Sciatic nerve (tissue), 2 donors: ENCODE measurements at places on chromosomes 13 and 19. TPM values are rescaled to one million over a fixed set of nuclear protein-coding genes. Genes with fewer than 3 reads are reported as not detected.

Gene TEX29
- total RNA-seq: 1.6 TPM

Gene IZUMO1
- 0.27 TPM for total RNA-seq

Gene MEIOSIN
- total RNA-seq: not detected

Gene TMEM143
- 11.2 TPM for total RNA-seq

- DNase-seq: no peak
These were observed 704.3 kb downstream of the UQCRFS1 start for GRCh38 chr19:28508666-28509065.

GRCh38 chr19:47231215-47232054 lies 436 bp upstream of the BBC3 start:
- peak; percentile 94 for DNase-seq

DNA sequence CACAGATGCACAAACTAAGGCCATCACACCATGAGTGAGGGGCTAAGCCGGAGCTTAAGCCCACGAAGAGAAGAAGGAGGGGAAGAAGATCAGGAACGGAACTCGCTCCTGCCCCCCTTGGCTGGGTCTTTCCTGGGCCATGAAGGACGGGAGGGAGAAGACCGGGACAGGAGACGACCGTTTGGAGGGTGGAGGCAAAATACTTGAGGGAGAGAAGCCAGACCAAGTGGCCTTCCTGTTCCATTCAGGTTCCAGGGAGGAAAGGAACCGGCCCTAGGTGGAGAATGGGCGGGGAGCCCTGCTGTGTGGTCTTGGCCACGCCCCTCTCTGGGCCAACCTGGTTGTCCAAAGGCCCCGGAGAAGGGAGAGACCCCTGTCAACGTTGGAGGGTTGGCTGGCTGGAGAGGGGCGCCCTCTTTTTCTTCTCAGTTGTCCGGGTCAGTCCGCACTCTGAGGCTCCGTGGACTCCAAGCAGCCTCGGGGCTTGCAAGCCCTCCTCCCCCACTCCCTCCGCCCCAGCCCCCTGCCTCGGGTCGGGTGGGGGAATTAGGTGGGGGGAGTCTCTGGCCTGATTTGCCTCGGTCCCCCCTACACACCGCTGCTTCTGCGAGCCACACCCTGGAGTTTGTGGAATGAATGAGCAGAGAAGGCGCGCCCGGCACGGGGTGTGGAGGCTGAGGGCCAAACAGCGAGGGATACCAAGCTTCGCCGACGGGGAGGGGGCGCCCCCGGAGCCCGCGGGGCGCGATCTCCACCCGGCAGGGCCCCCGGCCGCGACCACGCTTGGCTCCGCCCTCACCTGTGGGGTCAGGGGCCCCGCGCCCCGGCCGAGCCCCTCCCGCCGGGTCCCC lies 757 bp downstream of the FBN3 start:
- no peak for DNase-seq

DNA sequence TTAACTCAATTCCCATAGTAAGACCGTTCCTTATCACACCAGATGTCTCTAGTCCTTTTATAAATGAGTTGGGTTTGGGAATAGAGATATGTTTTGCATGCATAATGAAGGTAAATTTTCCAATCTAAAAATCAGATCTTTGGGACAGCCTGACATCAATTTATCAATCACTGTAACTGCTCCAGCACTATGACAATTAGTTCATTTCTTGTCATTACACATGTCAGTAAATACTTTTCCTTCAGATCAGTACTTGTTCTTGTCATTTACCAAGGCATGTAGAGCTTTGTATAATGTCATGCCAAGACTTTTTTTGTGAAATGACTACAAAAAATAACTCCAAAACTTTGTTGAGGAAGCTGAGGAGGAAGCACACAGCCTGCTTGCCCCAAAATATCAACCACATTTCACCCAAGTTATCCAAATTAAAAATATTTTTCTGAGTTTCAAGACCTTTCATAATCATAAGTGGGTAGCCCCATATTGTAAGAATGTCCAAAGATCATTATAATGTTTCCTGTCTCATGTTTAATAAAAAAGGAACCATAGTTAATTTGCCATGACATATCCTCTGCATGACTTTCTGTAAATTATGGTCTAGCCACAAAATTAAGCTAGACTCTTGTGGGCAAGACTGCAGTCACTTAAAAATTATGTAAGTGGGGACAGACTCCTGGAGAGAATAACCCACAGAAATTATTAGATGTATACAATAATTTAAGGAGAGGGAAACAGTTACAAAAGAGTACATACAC lies 586.8 kb downstream of the TBC1D4 start:
- DNase-seq: no peak

DNA sequence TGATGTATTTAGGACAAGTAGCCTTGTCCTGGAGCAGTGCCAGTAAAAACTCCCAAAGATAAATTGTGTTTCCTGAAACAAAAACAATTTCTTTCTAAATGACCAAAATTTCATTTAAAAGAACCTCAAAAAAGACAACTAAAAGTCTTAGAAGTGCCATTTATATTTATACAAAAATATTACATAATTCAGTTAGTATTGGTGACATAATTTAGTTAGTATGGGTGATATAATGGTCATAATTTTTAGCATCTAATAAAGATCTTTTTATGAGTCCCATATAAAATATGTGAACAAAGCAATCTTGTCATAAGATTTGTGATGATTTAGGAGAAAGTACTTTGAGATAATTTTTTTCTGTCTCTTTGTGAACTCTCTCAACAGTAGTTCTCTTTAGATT lies 76.0 kb downstream of the ELF1 start:
- no peak for DNase-seq

- DNase-seq: no peak
These were observed 39.0 kb downstream of the SMIM24 start for GRCh38 chr19:3441089-3441985.

DNA sequence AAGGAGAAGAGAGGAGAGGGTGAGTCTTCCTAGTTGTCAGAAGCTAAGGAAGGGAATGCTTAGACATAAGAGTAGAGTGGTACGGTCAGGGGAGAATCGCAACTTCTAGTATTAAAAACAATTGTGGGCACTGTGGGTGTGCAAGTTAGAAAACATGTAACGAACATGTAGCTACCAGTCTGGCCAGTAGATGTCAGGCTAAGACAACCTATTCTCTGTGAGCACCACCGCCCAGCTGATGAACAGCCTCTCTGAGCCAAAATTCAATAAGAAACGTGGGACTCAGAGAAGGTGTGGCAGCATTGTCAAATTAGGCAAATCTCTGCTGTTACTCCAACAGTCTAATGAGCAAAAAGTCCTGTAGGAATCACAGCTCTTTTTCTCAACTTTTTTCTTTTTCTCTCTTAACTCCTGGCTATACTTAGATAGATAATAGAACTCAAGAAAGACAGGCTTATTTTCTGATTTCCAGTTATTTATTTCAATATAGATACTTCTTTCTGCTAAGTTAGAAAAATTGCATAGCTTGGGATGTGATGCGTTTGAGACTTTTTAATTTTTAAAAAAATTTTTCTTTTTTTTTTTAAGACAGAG lies 186.2 kb downstream of the USP12 start:
- peak; percentile 75 for DNase-seq

DNA sequence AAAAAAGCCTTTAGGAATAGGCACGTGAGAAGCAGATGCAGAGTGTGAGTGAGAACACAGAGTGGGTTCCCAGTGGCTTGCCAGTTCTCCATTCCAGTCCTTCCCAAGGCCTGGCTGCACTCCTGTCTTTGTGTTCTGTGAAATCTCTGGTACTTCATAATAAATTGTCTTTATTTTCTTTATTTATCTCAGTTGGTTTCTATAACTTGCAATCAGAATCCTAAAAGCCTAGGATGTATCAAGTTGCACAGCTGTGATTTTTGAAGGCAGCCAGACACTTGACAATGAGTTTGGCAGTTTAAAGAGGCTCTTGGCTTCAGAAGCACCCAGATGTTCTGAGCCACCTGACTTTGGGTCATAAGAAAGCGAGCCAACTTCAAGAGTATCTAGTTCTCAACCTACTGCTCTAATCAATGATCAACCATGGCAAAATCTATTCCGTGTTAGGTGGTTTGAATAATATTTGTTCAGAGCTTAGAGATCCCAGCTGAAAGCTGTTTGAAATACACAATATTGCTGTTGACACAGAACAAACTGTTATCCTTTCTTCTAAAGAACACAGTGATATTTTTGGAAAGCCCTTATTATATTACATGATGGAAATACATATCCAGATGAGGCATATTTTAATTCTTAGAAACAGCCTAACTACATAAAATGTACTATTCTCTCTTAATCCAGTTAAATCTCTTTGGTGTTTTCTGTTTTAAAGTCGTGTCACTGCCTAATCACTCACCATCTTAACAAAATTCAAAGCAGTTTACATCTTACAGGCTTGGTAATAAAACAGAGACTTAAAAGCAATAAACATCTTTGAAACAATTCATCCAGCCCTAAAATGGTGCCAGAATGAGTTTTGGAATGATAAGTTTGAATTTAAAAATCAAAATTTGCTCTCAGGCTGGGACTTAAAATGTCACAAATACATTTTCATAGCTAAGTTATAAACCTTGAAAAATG lies 483.0 kb upstream of the NBEA start:
- DNase-seq: no peak

- DNase-seq: no peak
These were observed 1181.2 kb downstream of the PCDH9 start for GRCh38 chr13:66048888-66049287.
